Left ventricle myocardium superior (tissue), 1 donor: ENCODE measurements at places on chromosomes 4 and X. TPM values are rescaled to one million over a fixed set of nuclear protein-coding genes. Genes with fewer than 3 reads are reported as not detected.

DNA sequence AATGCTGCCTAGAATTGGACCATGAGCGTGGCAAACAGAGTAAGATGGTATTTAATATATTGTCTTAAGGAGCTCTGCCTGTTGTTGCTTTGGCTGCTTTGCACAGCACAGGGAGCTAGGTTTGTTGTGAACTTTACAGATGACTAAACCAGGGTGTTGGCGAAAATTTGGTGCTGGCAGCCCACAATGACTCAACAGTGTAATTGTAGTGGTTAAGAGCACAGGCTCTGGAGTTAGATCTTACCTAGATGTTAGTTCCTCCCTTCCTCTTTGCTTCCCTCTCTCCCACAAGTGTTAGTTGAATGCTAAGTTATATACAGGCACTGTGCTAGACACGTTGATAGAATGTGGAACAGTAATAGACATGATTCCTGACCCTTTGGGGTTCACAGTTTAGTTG, 128.9 kb upstream of the TRPC5 start:
- DNase-seq, result no peak

- no peak for DNase-seq
These were observed 317.0 kb upstream of the ANXA10 start for GRCh38 chr4:167775375-167775774.

DNA sequence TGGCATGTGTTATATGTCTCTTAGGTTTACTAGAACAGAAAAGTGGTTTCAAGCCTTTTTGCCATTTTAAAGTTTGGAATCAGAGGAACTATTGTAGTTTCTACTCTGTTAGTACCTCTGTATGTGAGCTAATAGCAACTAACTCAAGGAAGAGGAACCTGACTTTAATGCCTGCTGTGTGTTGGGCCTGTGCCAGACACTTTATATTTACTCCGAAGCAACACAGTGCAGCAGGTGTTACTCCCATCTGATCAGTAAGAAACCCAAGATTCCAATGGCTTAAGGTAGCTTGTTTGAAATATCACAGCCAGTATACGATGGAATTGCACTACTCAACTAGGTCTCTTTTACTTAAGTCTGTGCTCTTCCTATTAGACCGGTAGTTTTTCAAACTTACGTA, 79.2 kb downstream of the USP9X start:
- DNase-seq, result no peak

GRCh38 chr4:104507112-104507511, 12.4 kb upstream of the CXXC4 start:
- no peak for DNase-seq

DNA sequence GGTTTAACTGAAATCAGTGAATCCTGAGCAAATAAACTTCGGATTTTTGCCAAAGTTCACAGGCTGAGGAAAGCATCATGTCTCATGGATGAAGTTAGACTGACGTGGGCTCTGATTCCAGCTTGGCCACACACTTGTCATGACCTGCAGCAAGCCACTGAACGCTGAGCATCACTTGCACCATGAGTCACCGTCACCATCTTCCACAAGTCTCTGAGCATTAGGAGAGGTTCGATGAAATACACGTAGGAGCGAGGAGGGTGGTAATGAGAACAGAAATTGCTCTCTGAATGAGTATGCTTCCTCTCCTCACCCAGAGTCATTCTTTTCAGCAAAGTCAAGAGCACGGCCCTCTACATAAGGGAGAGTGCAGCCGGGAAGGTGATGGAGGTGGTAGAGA, 3.8 kb upstream of the TRIML2 start:
- DNase-seq, result no peak

DNA sequence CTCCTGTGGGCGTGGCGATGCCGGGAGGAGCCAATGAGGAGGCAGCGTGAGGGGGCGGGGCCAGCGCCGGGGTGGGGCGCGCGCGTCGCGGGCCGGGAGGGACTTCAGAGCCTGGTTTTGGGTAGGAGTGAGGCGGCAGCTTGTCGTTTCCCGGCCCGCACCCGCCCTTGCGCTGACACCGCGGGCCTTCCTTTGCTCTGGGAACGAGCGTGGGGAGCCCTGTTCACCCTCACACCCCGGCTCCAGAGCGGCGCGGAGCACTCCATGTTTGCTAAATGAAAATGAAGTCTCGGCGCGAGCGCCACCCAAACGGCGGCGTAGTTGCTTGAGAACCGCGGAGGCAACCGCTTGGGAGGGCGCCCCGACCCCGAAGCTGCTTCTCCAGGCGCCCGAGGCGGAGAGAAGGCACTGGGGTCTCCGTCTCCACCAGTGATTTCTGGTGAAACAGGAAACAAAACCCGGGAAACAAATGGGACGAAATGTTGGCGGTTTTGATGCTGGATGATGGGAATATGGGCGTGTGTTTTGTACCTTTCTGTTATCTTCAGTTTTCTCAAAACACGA, 497 bp upstream of the GRPEL1 start:
- no peak for DNase-seq

DNA sequence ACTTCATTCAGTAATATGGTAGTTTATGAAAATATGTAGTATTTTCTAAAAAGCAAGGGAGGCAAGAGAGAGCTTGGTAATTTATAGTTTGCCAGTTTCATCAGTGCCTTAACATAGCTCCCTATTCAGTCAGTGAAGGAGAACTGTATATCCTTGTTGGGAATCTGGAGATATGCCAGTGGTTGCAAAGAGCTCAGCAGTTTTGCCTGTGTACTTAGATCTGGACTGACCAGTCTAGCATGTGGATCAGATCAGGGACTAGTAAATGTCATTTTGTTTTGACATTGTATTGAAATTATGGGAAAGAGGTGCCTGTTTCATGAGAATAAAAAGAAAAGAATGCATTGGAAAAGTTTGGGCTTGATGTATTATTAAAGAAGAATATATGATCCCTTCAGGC, 88.6 kb downstream of the ZIC3 start:
- no peak for DNase-seq

GRCh38 chr4:185346975-185347601, 48.6 kb downstream of the LRP2BP start:
- DNase-seq, result no peak

- no peak for DNase-seq
These were observed 826.1 kb downstream of the STPG2 start for GRCh38 chr4:97317201-97317600.

DNA sequence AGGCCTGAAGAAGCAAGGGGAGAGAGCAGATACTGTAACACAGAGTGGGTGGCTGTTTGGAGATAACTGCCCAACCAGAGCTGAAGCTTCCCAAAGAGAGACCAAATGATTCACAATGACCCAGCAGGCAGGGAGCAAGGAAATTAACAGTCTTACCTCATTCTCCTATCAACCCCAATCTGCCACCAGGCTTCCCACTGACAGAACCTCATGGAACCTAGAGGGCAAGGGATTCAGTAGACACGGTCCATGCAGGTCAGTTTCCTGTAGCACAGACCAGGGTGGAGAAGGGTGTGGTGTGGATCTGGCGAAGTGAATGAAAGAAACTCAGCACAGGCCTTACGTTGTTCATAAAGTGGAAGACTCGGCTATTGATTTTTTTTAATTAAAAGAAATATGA, 60.7 kb upstream of the ALB start:
- no peak for DNase-seq

DNA sequence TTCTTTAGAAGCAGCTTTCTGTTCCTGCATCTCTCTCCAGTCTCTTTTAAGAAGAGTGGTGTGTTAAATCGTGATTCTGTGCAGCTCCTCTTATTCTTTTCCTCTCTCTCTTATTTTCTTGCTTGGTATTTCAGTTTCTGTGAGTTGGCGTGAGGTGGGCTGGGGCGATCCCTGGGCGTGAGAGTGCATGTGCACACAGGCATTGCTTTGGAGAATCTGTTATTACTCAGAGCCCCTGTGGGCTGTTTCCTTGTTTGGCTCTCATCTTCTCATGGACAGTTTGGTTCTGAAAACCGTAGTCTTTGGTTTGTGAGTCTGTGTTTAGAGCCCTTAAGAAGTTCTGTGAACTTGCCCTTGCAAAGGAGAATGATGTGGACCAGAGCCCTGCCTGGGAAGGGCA, 97.2 kb upstream of the CLNK start:
- no peak for DNase-seq

DNA sequence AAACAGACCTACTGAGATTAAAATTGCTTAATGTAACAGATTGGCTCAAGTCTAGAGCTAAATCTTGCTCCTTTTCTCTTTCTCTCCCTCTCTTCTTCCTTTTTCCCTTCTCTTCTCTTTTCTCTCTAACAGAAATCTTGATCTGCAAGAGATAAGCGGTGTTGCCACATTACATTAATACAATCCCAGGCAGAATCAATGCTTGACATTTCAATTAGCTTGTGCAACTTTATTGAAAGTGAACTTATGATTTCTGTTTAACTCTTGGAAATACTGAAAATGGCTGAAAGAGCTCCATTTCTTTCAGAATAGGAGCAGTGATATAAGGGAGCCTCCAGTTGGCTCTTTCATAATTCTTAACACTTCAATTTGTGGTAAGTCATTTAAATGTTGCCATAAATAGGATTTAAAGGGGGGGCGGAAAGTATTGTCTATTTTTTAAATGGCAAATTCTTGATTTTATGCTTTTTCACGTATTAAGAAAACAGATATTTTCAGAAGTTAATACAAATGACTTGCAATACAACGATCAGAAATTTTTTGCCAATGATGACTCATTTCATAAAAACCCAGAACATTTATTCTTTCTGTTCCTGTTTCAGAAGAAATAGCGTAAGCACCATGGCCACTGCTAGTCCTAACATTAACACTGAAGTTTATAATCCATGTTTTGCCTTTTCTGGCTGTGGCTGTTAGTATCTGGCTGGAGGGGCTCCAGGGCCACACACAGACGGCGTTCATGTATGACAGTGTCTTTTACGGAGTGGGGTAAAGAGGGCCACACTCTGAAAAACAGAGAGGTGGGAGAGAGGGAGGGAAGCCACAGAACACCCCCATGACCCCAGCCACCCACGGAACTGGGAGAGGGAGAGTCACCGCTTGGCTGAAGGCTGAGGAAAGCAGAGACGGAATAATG, 115.7 kb upstream of the FAT1 start:
- no peak for DNase-seq

- DNase-seq, result no peak
These were observed 55.3 kb downstream of the ZFYVE28 start for GRCh38 chr4:2363056-2363721.

GRCh38 chrX:130176354-130176776, 4.6 kb downstream of the RAB33A start:
- no peak for DNase-seq

GRCh38 chr4:101953949-101954348, 163.4 kb downstream of the BANK1 start:
- no peak for DNase-seq

DNA sequence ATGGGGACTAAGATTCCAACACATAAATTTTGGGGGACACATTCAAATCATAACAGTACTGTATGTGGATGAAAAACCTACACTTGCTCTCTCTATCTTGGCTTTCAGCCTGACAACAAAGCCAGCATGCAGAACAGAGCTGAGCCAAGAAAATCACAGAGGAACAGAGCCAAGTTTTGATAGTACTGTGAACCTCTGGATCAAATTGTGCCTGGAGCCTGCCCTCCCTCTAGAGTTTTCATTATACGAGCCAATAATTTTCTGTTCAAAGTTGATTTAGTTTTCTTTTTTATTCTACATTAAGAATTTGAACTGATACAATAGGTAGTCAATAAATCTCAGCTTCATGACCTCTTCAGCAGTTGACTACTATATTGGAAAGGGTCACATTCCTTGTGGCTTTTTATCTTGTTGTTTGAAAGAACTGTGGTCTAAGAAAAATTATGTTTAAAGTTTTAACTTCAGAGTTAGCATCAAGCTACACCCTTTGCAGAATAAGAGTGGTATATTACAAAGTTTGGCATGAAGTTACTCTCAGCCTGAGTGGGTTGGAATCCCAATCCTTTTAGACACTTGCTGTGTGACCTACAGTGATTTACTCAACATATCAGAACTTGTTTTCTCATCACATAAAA, 31.1 kb downstream of the GRID2 start:
- no peak for DNase-seq

The HEPH gene
- 11.8 TPM for total RNA-seq

The RHOXF1 gene
- not detected for total RNA-seq

The TNIP3 gene
- not detected for total RNA-seq

The CXorf49 gene
- total RNA-seq, result not detected

The CFAP99 gene
- not detected for total RNA-seq

The AADAT gene
- total RNA-seq, result 1.6 TPM

The DMRTC1 gene
- total RNA-seq, result not detected

The GCNA gene
- 1.5 TPM for total RNA-seq

The BMP2K gene
- total RNA-seq, result 38.7 TPM

The PDE5A gene
- 7.6 TPM for total RNA-seq
